Stimulated activated CD8-positive, alpha-beta memory T cell treated with anti-CD3 and anti-CD28 coated beads, Interleukin-12 subunit alpha, Interleukin-12 subunit beta, amount 100 ng/mL, for 4 hours (primary cell): ENCODE measurements at places on chromosomes 2 and 18.

DNA sequence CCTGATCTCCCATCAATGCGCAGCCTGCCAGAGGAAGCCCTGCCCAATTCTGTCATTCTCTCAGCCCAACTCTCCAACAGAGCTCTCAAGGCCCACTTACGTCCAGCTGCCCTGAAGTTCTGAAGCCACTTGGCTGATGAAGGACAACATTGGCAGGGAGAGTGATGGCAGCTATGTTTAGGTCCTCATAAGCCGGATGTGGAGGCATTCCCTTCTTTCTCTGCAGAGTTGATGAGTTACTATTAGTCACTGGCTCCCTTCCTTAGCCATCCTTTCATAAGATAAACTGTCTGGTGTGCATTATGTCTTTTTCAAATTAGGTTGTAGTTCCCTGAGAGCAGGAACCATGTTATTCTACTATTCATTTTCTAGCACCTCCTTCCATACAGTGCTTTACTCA lies 22.5 kb upstream of the TACR1 start:
- no peak for DNase-seq

DNA sequence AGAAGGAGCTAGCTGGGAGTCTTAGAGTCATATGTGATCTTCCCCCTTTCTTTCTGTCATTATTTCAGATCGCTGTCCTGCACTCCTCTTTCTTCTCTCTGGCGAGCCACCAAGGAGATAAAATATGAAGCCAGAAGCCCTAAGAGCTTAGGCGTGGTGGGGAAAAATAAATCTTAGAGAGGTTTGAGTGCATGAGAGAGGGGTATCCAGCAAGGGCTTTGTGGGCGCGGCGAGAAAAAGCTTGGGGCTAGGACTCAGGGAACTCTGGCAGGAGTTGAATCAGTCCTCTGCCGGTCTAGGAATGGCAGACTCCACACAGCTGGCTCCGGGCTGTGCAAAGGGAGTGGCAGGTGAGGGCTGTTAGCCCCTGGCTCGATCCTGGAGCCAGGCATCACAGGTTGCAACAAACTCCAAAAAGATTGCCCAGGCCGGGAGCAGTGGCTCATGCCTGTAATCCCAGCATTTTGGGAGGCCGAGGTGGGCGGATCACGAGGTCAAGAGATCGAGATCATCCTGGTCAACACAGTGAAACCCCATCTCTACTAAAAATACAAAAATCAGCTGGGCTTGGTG lies 20.1 kb upstream of the IGFBP5 start:
- no peak for DNase-seq

- no peak for DNase-seq
Observed at GRCh38 chr2:83224591-83225200, 1234.4 kb downstream of the SUCLG1 start.

DNA sequence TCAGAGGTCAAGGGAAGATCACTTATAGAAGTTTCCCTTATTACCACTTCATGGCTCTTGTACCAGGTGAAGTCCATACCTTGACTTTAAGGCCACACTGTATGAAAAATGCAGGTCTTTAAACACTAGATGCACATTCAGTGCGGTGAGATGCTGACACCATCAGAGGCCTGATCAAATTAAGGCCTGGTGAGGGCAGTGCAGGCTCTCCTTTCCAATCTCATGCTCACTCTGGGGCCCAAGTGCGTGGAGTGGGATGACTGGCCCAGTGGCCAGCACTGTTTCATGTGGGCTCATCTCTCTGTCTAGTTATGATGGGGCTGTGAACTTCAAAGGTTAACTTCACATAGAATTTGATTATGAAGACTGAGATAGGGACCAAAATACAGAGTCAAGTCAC lies 281.1 kb downstream of the SLC4A3 start:
- no peak for DNase-seq

DNA sequence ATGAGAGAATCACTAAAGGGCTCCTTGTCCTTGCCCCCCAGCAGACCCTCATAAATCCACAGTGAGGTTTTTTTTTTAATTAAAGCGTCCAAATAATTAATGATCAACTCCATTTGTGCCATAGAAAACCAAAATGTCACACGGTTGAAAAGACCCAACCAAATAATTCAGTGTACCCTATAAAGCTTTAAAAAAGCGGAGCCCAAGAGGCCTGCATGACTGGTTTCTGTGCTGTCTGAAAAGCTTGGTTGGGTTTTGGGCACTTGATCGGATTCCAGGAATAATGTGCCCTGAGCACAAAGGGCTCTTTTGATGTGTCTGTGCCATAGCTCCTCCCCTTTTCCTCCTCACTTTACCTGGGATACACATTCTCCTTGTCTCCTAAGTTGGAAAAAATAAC lies 523.2 kb downstream of the TNS1 start:
- no peak for DNase-seq

DNA sequence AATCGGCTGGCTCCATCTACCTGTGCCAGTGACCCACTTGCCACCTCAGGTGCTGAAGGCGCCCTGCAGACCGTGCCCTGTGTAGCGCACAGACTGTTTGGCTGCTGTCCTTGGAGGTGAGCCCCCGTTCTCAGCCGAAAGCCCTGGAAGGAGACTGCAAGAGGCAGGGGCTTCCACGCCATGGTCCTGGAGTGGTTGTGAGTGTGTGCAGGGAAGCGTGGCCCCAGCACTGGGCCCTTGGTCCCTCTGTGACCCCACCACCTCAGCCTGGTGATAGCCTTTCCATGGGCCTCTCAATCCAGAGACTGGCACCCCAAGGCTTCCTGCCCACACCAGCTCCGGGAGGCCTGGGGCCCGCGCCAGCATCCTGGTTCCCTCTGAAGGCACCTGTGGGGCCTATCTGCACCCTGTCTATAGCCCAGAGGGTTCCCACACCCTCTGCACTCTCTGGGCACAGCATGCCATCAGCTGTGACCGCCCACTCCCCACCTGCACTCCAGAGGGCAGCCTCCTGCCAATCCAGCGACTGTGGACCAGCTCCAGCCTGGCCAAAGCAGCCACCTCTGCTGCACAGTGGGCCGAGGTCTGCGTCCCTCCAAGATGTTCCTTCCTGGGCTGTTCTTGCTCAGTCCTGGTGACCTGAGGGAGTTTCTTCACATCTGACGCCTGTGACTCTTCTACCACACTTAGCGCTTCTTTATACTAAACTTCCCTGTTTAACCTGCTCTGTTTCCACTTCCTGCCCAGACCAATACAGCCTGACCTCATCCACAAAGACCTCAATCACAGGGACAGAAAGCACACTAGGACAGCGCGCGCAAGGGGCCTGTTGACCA lies 109.5 kb downstream of the EIPR1 start:
- DNase-seq, result no peak

- no peak for DNase-seq
Observed at GRCh38 chr2:23379220-23379695, 5.7 kb upstream of the KLHL29 start.

DNA sequence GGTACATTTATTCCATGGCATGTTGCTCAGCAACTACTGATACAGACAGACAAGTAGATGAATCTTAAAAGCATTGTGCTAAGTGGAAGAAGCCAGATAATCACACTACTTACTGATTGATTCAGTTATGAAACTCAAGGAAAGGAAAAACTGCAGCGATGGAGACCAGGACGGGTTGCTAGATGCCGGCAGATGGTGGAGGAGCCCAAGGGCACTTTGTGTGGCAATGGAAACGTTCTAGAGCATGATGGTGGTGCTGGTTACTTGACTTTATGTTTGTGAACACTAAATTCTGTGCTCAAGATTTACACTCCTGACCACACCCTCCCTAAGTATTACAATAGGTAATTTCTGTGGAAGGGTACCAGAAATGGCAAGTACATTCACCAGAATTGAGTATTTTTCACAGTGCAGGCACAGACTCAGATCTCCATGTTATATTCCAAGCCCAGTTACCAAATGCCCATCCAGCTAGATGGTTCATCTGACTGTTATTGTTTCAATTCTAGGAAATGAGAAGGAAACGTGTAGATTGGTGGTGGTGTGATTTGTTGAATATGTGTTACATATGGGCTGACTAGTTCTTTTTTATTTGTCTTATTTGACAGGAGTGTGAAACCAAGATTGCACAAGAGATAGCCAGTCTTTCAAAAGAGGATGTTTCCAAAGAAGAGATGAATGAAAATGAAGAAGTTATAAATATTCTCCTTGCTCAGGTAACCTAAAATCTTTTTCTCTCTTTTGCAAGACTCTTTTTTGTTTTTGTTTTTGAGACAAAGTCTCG lies 55.1 kb downstream of the RALBP1 start:
- DNase-seq, result no peak

- no peak for DNase-seq
Observed at GRCh38 chr2:181198183-181198864, 217.9 kb downstream of the UBE2E3 start.

DNA sequence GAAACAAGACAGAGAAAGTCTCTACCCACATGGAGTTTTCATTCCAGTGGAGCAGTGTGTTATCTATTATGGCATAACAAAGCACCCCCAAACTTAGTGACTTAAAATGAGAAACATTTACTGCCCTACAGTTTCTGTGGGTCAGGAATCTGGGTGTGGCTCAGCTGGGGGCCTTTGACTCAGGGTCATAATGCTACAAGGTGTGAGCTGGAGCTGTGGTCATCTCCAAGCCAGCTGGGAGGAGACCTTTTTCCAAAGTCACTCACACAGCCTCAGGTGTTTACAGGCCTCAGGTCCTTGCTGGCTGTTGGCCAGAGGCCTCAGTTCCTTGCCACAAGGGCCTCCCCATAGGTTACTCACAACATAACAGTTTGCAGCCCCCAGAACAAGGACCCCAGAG lies 169.2 kb downstream of the ETAA1 start:
- DNase-seq, result no peak

DNA sequence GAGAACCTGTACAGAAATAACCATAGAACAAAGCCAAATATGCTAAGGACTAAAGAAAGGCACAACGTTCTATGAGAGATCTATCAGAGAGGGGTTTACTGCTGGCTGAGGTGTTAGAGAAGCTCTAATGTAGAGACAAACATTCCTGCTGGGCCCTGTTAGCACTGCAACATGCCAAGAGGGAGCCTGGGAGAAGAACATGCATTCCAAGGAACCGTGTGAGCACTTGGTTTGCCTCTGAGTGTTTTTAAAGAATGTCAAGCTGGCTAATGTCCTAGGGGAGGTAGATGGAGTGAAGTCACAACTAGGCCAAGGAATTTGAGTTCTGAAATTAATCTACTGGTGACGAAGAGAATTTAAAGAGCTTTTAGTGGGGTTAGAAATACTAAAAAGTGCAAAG lies 384.3 kb upstream of the LYPD1 start:
- no peak for DNase-seq

DNA sequence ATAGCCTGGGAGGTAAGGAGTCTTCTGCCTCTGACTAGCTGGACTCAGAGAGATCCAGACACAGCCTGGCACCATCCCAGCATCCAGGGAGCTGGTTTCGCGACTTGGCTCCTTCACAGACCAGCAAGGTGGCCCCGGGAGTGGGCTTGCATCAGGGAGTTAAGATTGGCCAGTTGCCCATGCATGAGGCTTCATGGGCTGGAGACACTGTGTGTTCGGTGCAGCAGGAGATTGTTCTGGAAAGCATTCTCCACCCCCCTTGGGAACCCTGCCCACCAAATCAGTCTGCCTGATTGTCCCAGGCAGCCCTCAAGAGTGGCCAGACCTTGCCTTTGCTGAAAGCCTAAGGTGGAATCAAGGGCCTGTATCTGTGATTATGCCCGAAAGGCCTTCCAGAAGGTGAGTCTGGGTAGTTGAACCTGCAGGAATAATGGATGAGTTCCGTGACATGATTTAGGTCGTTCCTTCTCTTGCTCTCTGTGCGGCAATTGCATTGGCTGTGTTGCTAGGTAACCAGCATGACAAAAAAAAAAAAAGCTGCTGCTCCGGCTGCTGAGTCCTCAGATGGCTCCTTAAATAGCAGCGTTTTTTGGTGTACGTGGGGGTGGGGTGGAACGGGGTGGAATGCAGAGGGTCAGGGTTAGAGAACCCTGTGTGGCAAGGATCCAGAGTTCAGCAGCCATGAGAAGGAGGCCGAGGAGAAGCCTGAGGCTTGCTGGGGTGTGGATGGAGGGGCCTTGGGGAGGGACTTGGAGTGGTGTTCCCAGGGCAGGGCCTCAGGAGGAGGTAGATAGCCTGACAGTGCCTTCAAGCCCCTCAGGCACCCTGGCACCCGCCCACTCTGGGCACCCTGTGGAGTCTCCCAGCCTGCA lies 93.0 kb upstream of the MCFD2 start:
- DNase-seq, result no peak

DNA sequence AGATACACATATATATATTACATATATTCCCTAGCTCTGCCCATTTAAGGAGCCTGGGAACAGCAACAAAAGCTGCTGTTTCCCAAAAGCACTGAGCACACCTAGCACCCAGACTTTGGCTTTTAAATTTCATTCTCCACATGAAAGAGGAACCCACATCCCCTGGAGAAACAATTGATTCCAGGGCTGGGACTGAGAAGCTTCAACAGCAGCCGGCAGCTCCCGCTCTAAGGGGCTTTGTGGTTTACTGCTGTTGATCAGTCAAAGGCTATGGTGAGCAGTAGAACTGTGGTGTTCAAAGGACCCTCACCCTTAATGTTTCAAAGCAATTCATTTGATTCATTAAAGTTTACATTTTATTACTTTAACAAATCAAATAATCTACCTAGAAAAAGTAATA lies 83.3 kb upstream of the SLC66A3 start:
- no peak for DNase-seq

DNA sequence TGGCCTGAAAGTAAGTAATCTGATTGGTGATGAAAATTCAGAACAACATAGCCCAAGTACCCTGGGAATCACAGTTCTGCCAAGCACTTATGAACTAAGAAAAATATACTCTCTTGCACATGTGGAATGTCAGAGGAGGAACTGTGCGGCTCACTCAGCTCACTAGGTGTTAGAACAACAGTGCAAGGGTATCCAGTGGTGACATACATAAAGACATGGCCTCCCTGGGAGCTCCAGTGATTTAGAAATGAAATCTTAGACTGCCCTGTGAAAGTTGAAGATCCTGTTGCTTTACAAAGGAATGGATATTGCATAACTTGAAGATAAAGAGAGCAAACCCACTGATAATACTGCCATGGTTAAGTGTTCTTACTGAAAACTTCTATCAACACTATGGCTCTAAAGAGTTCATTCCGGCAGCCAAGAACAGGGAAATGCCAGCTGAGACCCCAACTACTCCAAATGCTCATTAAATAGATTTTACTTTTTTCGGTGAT lies 246.2 kb downstream of the ARHGAP15 start:
- DNase-seq, result no peak

DNA sequence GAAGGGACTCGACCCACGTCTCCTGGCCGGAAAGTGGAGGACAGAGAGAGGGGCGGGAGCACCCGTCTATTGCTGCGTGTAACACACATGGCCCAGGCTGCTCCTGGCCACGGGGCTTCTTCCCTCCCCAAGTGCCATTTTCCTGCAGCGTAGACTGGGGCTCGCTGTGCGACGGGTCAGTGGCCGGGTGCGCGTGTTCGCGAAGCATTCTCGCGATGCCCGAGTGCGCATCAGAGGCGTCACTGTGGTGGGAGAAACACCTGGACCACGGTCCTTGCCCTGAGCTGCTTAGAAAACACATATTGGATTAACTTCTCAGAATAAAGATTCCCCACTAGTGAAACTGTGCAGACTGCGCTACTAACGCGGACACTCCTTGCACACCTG lies 200.8 kb downstream of the EIPR1 start:
- no peak for DNase-seq

DNA sequence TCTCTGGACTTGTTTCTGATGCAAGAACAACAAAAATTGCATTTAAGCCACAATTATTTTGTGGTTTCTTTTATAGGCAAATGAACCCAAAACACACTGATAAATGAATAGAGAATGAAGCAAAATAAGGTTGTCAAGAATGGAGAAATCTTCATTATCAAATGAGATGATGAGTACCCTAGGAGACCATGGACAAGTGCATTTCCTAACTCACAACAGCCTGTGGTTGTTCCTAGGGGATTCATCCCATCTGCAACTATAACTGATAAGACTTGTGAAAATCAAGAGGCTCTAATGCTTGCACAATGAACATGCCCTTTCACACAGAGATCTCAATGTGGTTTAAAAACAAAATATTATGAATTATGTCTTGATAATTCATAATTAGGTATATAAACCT lies 159.9 kb downstream of the PDE1A start:
- no peak for DNase-seq
